IPS DF 6.9 (cell line): ENCODE measurements at places on chromosomes 12 and 14.

DNA sequence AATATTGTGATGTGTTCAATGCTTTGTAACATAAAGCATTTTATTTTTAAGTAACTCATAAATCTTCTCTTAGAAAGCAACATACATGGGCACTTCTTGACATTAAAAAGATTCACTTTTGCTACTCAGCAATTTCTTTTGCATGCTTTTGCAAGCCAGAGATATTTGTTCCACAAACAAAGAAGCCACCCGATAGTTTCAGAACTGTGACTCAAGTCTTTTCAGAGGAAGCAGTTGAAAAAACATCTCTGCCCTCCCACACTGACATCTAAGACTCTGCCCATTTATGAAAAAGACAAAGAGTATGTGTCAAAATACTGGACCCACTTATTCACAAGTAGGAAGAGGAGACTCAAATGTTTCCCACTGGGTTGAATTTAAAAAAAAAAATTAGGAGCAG lies 7.5 kb downstream of the APPL2 start:
- DNase-seq = no peak

DNA sequence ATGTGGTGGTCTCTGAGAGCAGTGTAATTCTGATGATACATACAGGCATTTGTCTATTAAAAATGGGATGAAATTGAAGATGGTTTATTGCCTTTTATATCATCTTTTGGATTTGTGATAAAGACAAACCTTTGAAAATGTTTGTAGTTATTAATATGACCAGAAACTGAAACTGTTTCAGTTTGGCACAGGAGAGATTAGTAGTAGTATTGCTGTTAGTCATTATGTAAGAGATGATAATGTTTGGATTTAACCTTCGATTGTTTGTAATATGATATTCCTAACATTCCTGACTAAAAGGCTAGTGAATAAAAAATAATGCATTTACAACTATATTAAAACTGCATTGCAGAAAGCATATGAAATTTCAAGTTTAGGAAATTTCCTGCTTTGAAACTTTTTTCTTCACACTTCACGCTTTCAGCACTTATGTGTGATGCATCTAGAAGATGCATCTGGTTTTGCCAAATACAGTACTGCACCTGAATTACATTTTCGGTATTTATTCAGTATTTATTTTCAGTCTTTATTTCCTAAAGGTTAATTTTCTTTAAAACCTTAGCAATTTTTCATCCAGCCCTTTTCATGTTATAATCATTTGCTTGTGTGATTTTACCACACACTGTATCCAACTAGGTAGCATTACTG lies 25.5 kb downstream of the ADIPOR2 start:
- no peak for DNase-seq

- no peak for DNase-seq
Measured at GRCh38 chr12:64569923-64570691, 40.2 kb upstream of the RASSF3 start.

GRCh38 chr14:63212209-63212608 lies 8.0 kb downstream of the RHOJ start:
- DNase-seq = no peak

- DNase-seq = no peak
Measured at GRCh38 chr14:96097752-96098151, 58.6 kb downstream of the C14orf132 start.

DNA sequence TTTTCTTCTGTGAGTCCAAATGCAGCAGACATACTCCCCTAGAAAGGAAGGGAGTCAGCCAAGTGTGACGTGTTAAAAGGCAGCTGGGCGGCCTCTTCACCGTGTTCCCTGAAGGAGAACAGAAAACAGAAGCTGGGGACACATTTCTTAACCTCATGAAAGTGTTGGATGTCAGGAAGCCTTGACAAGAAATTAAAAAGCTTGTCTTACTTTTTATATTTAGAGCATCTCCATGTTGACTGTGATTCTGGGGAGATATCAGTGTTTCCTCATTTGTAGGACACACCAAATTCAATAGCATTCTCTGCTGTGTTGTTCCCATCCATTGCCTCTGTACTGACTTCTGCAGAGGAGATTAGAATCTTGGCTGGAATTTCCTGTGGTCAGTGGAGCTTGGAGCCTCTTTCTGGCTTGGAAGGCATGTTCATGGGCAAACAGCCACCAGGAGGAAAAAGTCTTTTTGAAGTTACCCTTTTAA lies 93.7 kb downstream of the RMST start:
- DNase-seq = no peak

GRCh38 chr12:80589077-80589476 lies 118.4 kb upstream of the MYF6 start:
- DNase-seq = no peak

DNA sequence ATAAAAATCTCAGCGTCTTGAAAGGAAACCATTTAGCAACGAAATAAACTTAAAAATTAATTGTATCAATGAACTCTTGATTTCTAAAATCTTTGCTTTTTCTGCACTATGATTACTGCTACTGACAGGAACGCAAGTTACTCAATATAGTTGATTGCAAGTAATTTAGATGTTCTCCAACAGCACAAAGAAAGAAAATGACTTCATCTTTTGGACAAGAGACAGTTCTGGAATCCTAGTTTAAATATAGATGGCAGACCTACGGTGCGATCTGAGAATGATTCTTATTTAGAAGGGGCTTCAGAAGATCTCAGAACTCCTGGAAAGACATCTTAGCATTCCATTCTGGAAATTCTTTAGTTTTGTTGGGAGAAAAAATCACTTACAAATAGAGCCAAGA lies 1.4 kb upstream of the SUDS3 start:
- no peak for DNase-seq

DNA sequence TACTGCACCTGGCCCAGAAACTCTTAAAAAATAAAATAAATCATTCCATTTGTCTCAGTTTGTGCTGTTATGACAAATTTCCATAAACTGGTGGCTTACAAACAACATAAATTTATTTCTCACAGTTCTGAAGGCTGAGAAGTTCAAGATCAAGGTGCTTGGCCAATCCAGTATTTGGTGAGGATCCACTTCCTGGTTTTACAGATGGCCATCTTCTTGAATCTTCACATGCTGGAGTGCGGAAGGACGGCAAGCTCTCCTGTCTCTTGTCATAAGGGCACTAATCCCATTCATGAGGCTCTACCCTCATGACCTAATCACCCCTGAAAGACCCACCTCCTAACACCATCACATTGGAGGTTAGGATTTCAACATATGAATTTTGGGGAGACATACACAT lies 29.9 kb upstream of the MYBPC1 start:
- DNase-seq = no peak

- no peak for DNase-seq
Measured at GRCh38 chr12:67410667-67411067, 141.5 kb downstream of the CAND1 start.

- no peak for DNase-seq
Measured at GRCh38 chr14:95258754-95259593, 60.7 kb downstream of the CLMN start.

DNA sequence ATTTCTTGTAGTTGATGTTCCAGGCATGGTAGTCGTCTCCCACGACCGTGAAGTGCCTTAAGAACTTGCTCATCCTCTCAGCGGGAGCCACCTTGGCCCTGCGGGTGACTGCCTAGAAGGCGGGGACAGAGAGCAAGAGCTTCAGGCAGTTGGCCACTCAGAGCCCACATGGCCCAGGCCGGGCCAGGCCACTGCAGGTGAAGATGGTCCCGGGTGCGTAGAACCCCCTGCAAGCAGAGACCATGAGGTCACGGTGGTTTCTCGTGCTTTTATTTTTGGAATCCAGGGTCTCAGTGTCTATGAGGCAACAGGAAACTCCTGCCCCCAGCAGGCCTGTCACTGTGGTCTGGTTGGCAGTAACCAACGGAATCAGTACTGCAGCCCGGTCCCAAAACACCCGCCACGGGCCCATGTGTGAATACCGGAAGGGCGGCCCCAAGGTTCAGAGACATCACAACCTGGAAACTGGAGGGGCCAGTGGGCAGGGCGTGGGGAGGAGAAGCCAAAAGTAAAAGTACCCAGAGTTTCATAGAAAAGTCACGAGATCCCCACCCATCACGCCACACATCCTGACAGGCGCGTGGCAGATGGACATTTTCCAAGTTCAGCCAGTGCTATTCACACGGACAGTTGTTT lies 27.5 kb downstream of the HVCN1 start:
- DNase-seq = no peak

DNA sequence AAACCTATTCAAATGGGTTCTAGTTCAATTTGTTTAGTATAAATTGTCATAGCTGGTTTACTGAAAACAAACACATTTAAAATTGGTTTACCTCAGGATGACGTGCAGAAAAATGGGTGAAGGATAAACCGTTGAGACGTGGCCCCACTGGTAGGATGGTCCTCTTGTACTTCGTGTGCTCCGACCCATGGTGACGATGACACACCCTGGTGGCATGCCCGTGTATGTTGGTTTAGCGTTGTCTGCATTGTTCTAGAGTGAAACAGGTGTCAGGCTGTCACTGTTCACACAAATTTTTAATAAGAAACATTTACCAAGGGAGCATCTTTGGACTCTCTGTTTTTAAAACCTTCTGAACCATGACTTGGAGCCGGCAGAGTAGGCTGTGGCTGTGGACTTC lies 8.3 kb downstream of the CALM1 start:
- no peak for DNase-seq

DNA sequence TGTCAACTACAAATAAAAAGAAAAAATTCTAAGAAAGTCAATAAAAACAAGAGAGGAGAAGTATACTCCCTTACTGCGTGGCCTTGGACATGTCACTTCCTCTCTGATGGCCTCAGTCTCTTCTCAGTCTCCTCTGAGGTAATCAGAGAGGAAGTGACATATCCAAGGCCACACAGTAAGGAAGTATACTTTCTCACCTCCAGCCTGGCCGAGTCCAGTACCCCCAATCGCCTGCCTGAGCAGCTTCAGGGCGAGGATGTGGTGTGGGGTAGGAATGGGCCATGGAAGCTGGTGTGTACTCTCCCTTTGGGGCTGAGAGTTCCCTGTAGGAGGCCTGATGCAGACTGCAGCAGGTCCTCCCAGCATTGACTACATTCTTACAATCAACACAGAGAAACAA lies 15.8 kb downstream of the VDR start:
- DNase-seq = no peak

- DNase-seq = no peak
Measured at GRCh38 chr12:84413656-84414055, 498.9 kb downstream of the SLC6A15 start.

DNA sequence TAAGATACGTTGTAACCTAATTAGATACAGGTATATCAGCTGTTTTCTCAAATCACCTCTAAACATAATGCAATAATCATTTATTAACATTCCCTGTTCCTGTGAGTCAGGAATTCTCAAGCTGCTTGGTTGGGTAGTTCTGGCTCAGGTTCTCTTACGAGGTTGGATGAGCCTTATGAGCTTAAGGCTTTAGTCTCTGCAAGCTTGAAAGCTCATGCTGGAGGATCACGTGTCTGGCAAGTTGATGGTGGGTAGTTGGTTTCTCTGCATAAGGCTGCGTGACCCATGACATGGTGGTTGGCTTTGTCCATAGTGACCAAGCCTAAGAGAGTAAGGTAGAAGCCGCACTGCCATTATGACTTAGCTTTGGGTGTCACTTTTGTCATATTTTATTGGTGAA lies 62.0 kb downstream of the PLEKHA5 start:
- DNase-seq = no peak

DNA sequence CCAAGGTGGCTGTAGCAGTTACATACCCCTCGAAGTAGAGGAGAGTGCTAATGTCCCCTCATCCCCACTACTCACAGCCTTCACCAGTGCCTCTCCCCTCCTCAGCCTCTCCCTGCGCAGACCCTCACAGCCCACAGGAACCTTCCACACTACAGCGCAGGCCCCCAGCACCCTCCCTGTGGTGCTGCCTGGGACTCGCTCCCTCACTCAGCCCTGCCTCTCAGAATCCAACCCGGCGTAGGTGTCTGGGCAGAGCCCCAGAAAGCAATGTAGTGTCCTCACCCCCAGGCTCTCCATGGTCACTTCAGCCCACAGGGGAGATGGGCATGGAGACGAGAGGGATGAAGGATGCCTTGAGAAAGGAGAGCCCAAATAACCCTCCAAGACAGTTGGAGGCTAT lies 10.9 kb upstream of the ZNF740 start:
- no peak for DNase-seq

DNA sequence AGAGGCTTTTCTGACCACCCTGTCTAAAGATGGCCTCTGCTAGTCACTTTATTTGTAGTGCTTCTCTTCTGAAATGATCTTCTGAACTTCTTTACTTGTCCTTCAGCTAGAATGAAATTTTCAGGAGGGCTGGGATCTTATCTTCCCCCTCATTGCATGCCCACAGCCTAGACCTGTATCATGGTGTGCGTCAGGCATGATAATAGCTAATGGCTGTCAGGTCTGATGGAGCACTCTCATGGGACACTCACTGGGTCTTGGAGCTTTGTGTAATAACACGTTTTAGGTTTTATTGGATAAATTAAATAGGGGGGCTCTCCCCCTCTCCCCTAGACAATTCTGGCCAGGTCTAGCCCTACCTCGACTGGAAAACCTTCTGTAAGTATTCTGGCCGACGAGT lies 97.1 kb upstream of the NRXN3 start:
- no peak for DNase-seq

- DNase-seq = no peak
Measured at GRCh38 chr14:91390165-91390778, 27.3 kb downstream of the CCDC88C start.

DNA sequence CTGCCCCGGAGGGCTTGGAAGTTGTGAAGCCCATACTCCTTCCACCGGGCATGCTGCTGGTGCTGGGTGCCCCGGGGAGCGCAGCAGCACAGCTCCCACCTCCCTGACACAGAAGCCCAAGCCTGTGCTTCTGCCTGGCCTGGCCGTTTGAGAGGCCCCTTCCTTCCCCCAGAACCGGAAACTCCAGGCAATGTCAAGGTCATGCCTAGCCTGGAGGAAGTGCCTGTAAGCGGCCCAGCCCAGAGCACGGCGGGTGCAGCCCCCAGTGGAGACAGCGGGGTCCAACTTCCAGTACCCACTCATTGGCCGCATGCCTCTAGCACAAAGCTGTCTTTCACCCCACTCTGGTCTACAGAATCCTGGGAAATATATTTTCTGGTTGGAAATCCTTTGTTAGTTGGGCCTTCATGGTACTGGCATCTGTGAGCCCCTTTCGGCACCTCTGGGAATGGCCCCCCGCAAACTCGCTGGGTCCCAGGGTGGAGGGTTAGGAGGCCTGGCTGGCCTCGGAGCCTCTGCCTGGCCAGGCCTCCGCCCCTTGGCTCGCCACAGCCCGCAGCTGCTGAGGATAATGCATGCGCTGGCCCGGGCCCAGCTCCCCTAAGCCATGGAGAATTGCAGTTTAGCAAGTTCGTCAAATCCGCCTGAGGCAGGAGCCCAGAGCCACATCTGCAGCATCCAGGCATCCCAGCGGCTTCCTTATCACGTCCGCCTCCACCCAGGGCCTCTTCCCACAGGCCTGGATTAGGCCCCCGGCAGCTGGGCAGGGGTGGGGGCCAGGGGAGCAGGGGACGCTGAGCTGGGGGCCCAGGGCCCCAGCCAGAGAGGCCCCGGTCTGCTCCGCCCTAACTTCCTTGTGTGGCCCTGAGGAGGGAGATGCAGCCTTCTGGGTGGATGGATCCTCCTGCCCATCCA lies 48.9 kb upstream of the DLK1 start:
- DNase-seq = no peak
